ENCODE measurements at places on chromosomes 5 and 9. TPM values are rescaled to one million over a fixed set of nuclear protein-coding genes. Genes with fewer than 3 reads are reported as not detected.

FLT4 gene
- 1.8 TPM for total RNA-seq

LCN10 gene
- 0.20 TPM for total RNA-seq

SLC22A4 gene
- total RNA-seq, result 2.2 TPM

- no peak for DNase-seq
Measured at GRCh38 chr5:123855609-123856008, 343.6 kb downstream of the CSNK1G3 start.

SUSD3 gene
- 3.1 TPM for total RNA-seq

DNA sequence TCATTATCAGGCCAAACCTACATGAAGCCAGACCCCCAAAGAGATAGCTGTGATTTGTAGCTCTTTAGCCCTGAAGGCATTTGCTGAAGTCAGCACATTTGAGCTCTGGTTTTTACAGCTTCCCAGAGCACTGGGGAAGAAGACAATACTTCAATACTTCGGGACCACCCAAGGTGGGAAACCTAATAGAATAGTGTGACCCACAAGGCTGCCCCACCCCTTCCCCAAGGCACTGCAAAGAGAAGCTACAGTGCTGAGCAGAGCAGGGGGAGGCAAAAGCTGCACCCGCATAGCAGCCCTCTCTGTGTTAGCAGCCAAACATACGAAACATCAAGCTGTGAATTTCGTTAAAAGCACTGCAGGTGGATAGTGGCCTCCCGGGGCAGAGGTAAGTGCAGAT is 87.3 kb downstream of the HSD17B3 start:
- no peak for DNase-seq

DNA sequence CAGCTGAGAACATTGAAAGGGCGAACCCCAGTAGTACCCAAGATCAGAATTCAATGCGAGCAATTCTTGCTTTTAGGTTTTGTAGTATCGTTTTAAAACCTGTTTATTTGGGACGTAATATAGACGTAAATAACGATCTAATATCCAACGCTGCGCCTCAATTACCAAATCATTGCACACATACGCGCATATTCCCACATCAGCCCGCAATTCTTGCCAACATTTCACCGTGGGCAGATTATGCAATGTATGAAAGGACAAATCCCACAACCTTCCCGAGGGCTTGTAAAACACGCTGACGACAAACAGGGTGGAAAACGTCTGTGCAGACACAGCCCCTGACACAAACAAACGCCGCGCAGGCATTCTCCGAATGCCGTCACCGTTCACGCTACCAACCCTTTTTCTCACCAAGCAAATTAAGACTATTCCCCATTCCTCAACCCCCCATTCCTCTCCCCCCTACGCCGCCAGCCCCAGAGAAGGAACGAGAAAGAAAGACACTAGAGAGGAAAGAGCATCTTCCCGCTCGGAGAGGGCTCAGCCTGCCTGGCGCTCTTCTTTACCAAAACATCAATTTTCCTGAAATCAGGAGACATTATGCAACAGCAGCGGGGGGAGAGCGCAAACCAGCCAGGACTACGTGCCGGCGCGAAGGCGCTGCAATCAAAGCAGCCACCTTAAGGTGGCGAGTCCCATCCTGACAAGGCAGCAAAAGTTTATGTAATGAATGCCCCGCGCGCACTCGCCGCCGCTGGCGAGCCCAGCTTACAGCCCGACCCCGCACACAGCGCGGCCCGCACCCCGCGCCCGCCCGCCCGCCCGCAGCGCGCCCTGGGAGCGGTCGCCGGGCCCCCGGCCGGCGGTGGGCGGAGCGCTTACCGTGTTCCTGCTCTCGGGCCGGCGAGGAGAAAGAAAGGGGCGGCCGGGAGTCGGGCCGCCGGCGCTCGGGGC is 597 bp downstream of the NFIL3 start:
- DNase-seq, result peak; percentile 28

DNA sequence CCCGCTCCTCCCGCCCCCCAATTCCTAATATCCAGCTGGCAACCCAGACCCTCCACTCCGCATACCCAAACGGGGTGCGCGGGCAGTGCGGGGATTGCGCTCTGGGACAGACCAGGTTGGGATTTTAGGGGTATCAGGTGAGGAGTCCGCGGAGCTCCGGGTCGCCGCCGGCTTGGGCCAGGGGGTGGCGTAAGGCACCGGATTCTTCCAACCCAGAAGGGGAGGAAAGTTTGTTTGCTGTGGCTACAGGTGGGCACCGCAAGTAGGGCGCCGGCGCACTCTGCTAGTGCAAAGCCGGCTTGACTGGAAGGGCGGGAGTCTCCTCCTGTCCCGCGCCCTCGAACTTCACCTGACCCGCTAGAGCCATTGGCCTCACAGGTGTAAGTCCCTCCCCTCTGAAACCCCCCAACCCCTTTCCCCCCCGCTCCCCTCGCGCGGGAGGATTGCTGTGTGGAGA is 709 bp downstream of the IQGAP2 start:
- DNase-seq, result peak; percentile 72

DNA sequence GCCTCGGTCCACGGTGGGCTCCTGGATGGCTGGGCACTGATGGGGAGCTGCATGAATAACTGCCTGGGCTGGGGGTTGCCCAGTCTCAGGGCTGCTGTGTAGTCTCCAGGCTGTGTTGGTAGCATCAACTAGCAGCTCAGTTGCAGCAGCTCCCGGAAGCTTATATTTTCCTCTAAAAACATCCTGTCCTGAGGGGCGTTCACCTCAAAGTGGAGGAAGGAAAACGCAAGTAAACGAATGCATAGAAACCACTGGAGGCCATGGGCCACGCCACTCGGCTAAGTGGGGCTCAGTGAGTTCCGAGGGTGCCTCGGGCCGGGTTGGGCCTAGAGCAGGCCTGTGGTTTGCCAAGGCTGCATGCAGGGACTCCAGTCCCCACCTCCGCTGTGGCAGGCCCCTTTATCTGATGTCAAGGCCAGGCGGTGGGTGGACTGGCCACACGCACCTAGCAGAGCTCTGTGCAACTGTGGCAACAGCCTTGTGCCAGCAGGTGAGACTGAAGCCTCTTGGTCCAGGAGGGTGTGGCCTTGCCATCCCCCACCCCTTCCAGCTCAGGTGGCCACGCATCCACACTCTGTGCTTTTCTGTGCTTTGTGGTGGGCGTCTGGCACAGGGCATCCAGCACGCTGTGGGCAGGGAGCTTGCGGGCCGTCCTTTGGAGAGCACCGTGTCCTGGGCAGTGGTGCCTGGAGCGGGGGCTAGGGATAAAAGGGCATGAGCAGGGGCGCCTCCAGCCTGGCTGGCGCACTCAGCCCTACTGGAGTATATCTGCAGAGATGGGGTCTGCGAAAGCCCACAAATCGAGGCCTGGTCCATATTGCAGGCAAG is 15.1 kb downstream of the TCF7 start:
- no peak for DNase-seq

C9orf153 gene
- total RNA-seq, result 0.41 TPM

- DNase-seq, result no peak
Measured at GRCh38 chr5:149447373-149448367, 68.6 kb upstream of the IL17B start.

NXNL2 gene
- 2.2 TPM for total RNA-seq

GRCh38 chr9:90795084-90795483 is 6.5 kb upstream of the SYK start:
- no peak for DNase-seq

DNA sequence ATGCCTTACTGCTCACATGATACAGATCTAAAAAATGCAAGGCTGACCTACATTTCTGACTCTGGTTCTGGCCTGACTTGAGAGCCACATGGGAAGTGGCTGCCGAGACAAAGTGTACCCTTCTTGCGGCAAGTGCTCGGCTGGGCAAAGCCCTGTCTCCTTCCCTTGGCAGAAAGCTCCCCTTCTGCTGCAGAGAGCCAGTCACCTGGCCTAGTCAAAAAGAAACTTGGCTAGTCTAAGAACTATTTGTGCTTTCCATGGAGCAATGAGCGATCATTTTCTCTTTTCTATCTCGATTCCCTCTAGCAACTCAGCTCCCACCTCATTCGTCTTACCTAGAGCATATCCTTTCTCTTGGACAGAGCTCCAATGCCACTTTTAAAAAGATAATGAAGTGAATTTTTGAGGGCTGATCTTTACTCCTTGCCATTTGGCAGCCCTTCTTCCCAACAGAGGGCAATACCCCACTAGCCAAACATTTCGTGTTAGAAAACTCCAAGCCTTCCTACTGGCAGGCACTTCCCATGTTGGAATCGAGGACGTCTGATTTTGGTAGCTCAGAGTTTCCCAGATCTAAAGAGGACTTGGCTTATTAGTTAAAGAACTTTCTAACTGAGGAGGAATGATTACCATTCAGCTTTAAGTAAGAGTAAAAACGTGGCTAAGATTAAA is 108.1 kb upstream of the PRRC1 start:
- no peak for DNase-seq

TSC1 gene
- 65.1 TPM for total RNA-seq

ORM2 gene
- total RNA-seq, result not detected

CACNA1B gene
- total RNA-seq, result 0.75 TPM

- DNase-seq, result no peak
Measured at GRCh38 chr5:40027400-40027799, 602.6 kb upstream of the DAB2 start.

NANS gene
- 36.9 TPM for total RNA-seq

OR1Q1 gene
- not detected for total RNA-seq

EPB41L4B gene
- 5.2 TPM for total RNA-seq

PTCD2 gene
- total RNA-seq, result 13.6 TPM

PCDHGA8 gene
- total RNA-seq, result 2.7 TPM

WASHC1 gene
- total RNA-seq, result 26.4 TPM

- DNase-seq, result no peak
Measured at GRCh38 chr5:159345336-159345735, 15.0 kb upstream of the IL12B start.

AGGF1 gene
- total RNA-seq, result 20.9 TPM

NPR2 gene
- total RNA-seq, result 30.6 TPM

NSG2 gene
- total RNA-seq, result not detected

ABO gene
- total RNA-seq, result 2.0 TPM

- no peak for DNase-seq
Measured at GRCh38 chr5:66561256-66561990, 34.8 kb upstream of the MAST4 start.

- no peak for DNase-seq
Measured at GRCh38 chr5:2105141-2105540, 222.4 kb upstream of the IRX4 start.

DNA sequence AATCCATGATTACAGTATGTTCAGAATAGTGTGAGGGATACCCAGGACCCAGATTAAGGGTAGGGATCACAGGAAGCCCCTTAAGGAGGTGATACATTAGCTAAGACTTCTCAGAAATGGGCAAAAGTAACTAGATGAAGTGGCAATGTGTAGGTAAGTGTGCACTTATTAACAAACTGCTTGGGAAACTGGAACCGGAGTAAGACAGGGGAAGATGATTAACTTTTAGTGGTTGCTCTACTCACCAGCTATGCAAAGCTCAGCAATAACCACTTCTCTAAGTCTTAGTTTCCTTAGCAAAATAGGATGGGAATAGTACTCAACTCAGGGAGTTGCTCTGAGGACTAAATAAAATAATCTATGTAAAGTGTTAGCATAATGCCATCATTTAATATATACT is 182.2 kb downstream of the MCTP1 start:
- DNase-seq, result no peak

F12 gene
- total RNA-seq, result 2.1 TPM

DNA sequence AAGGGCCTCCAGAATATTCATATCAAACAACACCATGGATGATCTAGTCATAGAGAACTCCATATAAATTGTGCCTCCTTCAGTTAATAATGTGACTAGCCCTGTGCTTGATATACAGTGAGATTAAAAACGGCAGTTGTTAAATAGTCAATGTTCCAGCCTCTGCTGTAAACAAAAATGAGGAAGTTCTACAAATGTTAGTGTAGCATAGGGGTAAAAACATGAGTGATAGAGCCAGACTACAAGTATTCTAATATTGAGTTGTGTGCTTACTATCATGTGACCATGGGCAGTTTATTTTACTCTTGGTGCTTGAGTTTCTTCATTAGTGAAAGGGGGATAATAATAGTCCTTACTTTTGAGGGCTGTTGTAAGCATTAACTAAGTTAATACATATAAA is 43.3 kb upstream of the SLCO6A1 start:
- no peak for DNase-seq

GRCh38 chr5:67178966-67179365 is 17.6 kb downstream of the CD180 start:
- DNase-seq, result no peak

PDE6A gene
- 0.18 TPM for total RNA-seq

- no peak for DNase-seq
Measured at GRCh38 chr5:148484651-148485050, 100.9 kb downstream of the FBXO38 start.

TCF7 gene
- 7.5 TPM for total RNA-seq

DNA sequence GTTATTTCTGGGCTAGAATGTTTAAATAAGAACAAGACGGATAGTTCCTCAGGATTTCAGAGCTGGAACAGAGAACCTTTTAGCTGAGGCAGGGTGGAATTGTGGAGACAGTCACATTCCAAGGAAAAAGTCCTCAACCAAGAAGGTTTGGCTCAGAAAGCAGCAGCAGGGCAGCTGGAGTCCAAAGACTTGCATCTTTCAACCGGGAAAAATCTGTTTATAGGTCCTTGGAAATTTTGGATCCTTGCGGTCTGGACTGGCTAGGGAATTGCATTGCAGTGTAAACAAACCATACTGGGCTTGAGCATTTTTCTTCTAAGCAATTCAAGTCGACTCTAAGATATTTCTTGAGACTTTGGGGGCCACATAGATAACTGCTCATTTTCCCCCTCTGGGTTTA is 40.8 kb upstream of the HMHB1 start:
- no peak for DNase-seq

PTPN3 gene
- total RNA-seq, result 7.5 TPM

MARCOL gene
- not detected for total RNA-seq

DNA sequence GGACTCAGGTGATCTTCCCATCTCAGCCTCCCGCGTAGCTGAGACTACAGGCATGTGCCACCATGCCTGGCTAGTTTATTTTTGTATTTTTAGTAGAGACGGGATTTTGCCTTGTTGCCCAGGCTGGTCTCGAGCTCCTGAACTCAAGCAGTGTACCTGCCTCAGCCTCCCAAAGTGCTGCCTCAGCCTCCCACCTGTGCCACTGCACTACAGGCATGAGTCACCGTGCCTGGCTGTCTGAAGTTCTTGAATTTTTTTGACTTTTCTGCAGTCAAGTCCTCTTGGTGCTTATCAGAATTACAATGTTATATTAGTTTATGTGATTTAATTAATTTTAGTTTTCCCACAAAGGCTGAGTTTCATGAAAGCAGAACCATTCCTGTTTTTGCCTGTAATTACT is 9.8 kb downstream of the SPIN1 start:
- DNase-seq, result no peak

LHX2 gene
- total RNA-seq, result not detected

GRCh38 chr5:72749362-72749997 is 67.0 kb upstream of the TNPO1 start:
- no peak for DNase-seq

Measured in mesothelial cell of epicardium (in vitro differentiated cells).